ENCODE measurements at places on chromosomes 12 and 14.

GRCh38 chr12:12010277-12011039, 60.3 kb upstream of the BCL2L14 start:
- no peaks in the 10 kb centered on the region for H3K27me3 ChIP-seq
- H3K36me3 ChIP-seq, result no peaks in the 10 kb centered on the region
- no peak for DNase-seq
- H3K4me3 ChIP-seq, result no peak overlapping the region
- H3K4me1 ChIP-seq, result peaks cover 34% of the 10 kb centered on the region

DNA sequence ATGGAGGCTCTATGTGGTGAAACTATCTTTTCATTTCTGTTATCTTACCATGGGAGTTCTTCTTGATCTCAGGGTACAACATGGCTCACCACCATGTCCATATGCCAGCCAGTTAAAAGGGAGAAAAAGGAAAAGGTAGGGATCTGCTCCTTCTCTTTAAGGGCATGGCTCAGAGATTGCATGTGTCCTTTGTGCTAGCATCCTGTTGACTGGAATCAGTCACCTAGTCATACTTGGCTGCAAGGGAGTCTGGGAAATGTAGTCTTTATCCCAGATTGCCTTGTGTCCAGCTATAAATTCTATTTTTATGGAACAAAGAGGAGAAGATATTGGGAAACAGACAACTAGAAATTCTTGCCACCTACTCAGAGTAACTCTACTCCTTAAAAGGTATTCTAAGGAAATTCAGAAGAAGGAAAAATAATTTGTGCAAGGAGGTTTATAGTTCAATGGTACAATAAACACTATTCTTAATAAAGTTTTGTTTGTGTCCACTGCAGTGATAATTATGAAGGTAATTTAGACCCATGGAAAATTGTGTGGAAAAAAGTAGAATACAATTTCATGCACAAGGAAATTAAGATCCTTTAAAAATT, 86.4 kb upstream of the RPH3A start:
- H3K36me3 ChIP-seq, result no peaks in the 10 kb centered on the region
- no peak overlapping the region for H3K27ac ChIP-seq
- peaks cover 4% of the 10 kb centered on the region for H3K27me3 ChIP-seq
- DNase-seq, result peak; percentile 29
- no peak overlapping the region for H3K4me3 ChIP-seq

- H3K27ac ChIP-seq, result no peak overlapping the region
- no peaks in the 10 kb centered on the region for H3K36me3 ChIP-seq
- DNase-seq, result peak; percentile 57
- H3K4me1 ChIP-seq, result no peaks in the 10 kb centered on the region
- H3K27me3 ChIP-seq, result no peaks in the 10 kb centered on the region
These were observed 254.7 kb downstream of the IPO8 start for GRCh38 chr12:30440826-30441602.

DNA sequence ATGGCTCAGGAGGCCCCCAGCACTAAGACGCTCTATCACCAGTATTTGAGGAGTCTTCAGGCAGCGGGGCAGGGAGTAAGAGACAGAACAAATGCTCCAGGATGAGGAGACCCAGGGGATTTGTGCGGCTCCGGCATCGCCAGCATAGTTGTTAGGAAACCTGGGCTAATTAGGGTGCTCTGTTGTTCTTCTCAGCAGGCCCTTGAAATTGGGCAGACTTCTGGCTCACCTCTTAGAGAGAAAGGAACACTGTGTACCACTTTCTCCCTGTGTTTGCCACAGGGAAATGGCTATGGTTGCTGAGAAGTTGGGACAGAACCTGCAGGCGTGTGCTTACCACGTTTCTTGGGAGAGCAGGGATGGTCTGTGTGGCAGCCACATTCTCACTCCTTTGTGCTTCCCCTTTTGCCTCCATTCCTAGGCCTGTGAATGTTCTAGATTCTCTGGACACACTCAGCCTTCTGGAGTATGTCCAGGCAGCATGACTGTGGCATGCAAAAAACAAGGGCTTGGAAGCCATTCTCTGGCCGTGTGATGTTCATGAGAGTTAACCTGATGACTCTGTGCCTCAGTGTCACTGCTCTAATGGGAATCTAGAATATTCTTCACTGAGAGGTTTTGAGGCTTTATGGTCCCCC, 109.0 kb downstream of the CHST11 start:
- no peaks in the 10 kb centered on the region for H3K4me1 ChIP-seq
- no peak overlapping the region for H3K27ac ChIP-seq
- DNase-seq, result no peak
- no peaks in the 10 kb centered on the region for H3K27me3 ChIP-seq
- no peak overlapping the region for H3K4me3 ChIP-seq

- H3K36me3 ChIP-seq, result peaks cover 3% of the 10 kb centered on the region
- H3K4me1 ChIP-seq, result peaks cover 3% of the 10 kb centered on the region
- H3K27me3 ChIP-seq, result no peaks in the 10 kb centered on the region
- no peak overlapping the region for H3K27ac ChIP-seq
- DNase-seq, result no peak
- no peak overlapping the region for H3K4me3 ChIP-seq
These were observed 284.9 kb downstream of the TMTC2 start for GRCh38 chr12:82971584-82971983.

- H3K4me3 ChIP-seq, result no peak overlapping the region
- H3K4me1 ChIP-seq, result peaks cover 12% of the 10 kb centered on the region
- H3K36me3 ChIP-seq, result no peaks in the 10 kb centered on the region
- no peak for DNase-seq
These were observed 289.0 kb downstream of the ERC1 start for GRCh38 chr12:1280059-1280458.

- no peaks in the 10 kb centered on the region for H3K36me3 ChIP-seq
- no peak for DNase-seq
- H3K27me3 ChIP-seq, result no peaks in the 10 kb centered on the region
- no peak overlapping the region for H3K27ac ChIP-seq
These were observed 116.4 kb downstream of the LRIG3 start for GRCh38 chr12:58803908-58804307.

DNA sequence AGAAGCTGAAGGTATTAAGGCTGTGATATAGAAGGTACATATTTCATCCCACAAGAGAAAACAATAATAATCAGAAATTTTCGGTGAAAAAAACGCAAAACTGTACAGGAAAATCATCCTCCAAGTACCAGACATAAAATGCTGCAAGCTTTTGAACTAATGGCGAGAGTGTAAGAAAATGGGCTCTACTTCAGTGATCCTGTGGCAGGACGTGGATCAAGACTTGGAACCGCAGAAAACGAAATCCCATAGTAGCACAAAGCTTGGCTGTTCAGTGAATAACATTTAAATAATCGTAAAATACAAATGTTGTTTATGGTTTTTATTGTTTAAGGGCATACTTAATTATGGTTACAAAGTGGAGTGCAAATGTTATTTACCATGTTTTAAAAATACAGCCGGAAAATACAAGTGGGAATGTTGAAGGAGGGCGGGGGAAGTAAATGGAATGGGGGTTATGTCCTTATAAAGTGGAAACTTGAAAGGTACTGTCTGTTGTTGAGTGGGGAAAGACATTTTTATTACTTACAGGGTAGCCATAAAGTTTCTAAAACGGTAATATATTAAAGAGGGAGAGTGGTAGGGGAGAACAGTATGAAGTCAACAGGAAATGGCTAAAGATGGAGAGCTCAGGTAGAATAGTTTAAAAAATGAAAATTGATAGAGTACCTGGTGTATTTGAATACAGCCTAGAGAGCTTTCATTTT, 1.1 kb downstream of the SMIM10L1 start:
- no peaks in the 10 kb centered on the region for H3K36me3 ChIP-seq
- DNase-seq, result peak; percentile 22
- H3K27me3 ChIP-seq, result no peaks in the 10 kb centered on the region
- H3K4me1 ChIP-seq, result peaks cover 34% of the 10 kb centered on the region
- H3K27ac ChIP-seq, result peak overlapping the region; percentile 96
- H3K4me3 ChIP-seq, result peak overlapping the region; percentile 73

DNA sequence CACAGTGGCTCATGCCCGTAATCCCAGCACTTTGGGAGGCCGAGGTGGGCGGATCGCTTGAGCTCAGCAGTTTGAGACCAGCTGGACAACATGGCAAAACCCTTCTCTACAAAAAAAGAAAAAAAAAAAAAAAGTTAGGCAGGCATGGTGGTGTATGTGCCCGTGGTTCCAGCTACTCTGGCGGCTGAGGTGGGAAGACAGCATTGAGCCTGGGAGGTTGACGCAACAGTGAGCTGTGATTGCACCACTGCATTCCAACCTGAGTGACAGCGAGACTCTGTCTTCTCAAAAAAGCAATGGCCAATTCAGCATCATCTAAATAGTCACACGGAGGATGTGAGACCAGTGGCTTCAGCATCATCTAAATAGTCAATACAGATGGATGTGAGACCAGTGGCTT, 10.4 kb upstream of the SAMD4A start:
- no peak overlapping the region for H3K27ac ChIP-seq
- DNase-seq, result no peak
- H3K4me1 ChIP-seq, result no peaks in the 10 kb centered on the region
- no peaks in the 10 kb centered on the region for H3K27me3 ChIP-seq

GRCh38 chr12:76337583-76337982, 10.6 kb downstream of the BBS10 start:
- H3K4me1 ChIP-seq, result peaks cover 8% of the 10 kb centered on the region
- H3K27ac ChIP-seq, result no peak overlapping the region
- H3K27me3 ChIP-seq, result no peaks in the 10 kb centered on the region
- H3K36me3 ChIP-seq, result no peaks in the 10 kb centered on the region

GRCh38 chr14:34665785-34666435, 36.0 kb upstream of the SNX6 start:
- H3K4me3 ChIP-seq, result no peak overlapping the region
- no peaks in the 10 kb centered on the region for H3K36me3 ChIP-seq
- no peaks in the 10 kb centered on the region for H3K27me3 ChIP-seq
- DNase-seq, result no peak
- H3K27ac ChIP-seq, result no peak overlapping the region

DNA sequence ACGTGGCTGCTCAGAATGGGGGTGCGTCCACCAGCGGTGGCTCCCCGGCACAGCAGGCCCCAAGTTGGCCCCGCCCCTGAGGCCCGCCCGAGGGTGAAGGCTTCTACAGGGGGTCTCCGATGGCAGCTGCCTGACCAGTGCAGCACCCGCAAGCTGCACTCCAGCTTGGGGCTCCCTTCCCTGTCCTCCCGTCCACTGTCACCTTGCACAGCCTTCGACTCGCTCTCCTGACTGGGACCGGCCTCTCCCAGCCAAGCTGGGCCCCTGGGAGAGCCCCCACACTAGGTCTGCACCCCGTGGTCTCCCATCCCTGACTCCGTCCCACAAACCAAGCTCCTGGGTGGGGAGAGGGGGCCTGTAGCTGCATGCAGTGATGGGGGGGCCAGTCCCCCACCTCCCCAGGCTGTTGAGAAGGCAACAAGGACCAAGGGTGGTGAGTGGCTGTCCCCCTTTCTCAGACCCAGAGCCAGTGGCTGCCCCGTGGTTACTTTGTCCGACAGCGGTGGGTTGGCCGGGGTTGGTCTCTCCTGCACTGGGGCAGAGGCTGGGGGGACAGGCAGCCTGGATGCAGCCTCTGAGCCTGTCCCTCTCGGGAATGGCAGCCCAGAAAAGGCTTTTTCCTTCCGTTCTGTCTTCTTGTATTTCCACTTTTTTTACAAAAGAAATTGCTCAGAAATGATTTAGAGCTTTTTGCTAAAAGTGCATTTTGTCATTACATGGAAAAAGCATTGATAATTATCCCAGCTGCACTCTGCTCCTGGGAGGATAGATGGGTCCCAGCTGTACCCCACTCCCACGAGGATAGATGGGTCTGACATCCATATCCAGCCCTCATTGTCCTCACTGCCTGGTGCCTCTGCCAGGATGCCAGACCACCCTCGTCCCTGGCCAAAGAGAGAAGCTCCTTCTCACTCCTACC, 217.0 kb downstream of the KIF26A start:
- H3K4me1 ChIP-seq, result no peaks in the 10 kb centered on the region
- no peak overlapping the region for H3K27ac ChIP-seq
- DNase-seq, result no peak

DNA sequence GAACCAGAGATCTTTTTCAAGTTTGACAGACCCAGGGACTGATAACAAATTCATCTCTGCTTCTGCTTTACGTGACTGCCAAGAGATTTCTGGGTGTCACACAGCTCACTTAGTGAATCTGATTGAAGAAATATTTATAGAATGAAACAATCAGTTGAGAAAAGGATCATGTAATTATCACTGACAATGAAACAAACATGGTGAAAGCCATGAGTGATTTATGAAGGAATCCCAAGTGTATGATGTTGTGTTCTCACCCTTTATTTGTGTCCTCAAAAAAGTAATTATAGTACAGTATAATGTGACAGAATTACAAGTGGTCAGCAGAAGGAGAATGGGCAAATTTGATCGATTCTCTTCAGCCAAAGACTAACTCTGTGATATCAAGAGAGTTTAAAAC, 177.3 kb downstream of the BMP4 start:
- H3K36me3 ChIP-seq, result no peaks in the 10 kb centered on the region
- H3K4me3 ChIP-seq, result no peak overlapping the region
- no peaks in the 10 kb centered on the region for H3K27me3 ChIP-seq
- DNase-seq, result no peak
- H3K4me1 ChIP-seq, result no peaks in the 10 kb centered on the region

DNA sequence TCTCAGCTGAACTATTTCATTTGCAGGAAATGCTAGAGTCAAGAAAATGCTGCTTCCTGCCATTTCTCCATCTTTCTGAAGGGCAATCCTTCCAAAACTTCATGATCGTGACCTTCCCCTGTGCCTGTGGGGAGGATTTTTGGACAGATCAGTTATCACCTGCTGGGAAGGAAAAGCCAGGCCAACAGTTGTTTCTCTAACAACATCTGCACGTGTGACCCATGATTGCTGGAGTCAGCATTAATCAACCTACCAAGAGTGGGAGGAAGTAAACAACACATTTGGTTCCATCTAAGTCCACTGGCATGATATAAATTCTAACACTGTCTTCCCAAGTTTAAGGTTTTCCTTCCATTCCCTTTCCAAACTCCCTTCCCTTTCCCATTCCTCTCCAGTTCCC, 172.7 kb downstream of the APAF1 start:
- DNase-seq, result no peak
- peaks cover 24% of the 10 kb centered on the region for H3K4me1 ChIP-seq
- H3K36me3 ChIP-seq, result no peaks in the 10 kb centered on the region

DNA sequence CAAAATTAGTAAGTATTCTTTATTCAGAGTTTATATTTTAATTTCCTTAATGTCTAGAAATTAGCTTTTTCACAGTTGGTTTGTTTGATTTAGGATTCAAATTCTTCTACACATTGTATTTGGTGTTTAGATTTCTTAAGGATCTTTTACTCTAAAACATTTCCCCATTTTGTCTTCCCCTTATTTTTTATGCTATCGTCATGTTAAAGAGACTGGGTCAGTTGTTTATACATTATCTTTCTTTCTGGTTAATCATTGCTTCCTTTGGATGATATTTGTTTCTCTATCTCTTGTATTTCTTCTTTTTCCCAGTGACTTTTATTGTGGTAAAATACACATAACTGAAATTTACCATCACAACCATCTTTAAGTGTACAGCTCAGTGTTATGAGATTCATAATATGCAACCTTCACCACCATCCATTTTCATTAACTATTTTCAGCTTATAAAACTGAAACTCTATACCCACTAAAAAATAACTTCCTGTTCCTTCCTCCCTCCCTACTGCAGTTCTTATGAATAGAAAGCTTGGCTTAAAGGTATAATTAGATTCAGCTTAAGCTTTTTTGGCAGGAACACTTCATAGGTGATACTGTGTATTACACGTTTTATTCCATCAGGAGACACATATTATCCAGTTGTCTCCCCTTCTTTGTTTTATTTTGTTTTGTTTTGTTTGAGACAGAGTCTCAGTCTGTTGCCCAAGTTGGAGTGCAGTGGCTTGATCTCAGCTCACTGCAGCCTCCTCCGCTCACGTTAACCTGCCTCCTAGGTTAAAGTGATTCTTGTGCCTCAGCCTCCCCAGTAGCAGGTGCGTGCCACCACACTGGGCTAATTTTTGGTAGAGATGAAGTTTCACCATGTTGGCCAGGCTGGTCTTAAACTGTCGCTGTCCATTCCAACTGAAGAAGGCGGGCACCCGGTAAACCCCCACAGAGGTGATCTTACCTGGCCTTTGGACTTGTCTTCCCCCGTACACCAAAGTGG, 45.0 kb downstream of the NOPCHAP1 start:
- no peaks in the 10 kb centered on the region for H3K27me3 ChIP-seq
- H3K36me3 ChIP-seq, result no peaks in the 10 kb centered on the region
- no peak for DNase-seq
- H3K4me3 ChIP-seq, result no peak overlapping the region
- no peak overlapping the region for H3K27ac ChIP-seq
